ENCODE measurements at places on chromosomes 1 and 21.

DNA sequence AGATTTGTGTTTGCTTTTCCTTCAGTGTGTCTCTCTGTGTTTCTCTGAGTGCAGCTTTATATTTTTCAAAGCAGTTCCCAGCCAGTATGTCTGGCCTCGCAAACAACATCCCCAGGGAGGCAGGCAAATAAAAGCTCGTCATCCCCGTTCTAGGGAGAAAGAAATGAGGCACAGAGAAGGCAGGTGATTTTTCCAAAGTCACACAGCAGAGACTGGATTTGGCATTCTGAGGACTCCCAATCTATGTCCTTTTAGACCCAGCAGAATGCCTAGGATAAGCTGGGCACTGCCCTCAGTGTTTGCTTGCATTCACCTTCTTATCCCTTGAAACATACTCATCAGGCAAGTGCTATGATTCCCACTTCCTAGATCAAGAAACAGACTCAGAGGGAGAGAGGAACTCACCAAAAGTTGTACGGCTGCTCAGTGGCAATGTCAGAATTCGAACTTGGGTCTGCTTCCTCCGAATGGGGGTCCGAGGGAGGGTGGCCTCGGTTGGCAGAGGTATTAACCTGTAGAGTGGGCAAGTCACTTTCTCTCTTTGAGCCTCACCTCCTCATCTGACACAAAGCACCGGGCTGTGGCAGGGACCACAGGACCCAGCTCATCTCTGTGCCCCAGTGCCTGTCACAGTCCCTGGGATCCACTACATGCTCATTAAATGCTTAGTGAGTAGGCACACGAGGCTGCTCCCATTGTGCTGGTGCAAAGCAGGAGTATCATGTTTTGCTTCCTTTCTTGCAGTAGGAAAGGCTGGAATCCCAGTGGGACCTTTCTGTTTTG, 4.2 kb downstream of the RAP1GAP start:
- DNase-seq: no peak

- DNase-seq: no peak
Observed at GRCh38 chr21:24628046-24628445, 979.2 kb downstream of the MRPL39 start.

DNA sequence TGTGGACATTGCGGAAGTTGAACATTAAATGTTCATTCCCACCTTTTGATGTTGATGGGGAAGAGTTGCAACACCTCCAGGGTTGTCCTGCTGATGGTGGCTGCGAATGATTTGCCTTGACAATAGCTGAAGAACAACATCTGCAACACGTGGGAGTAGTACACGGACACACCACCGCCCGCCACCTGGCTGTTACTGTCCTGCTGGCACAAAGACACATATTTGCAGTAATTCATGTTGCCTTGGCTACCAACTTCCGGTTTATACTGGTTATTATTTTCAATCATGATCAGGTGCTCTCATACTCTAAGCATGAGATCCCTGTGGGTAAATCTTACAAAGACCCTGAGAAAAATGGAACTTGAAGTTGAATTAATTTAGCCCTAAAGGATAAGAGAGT, 55.2 kb downstream of the UBR4 start:
- no peak for DNase-seq

- DNase-seq: no peak
Observed at GRCh38 chr1:206415942-206416341, 54.3 kb upstream of the IKBKE start.

GRCh38 chr1:2990376-2991115, 30.7 kb upstream of the ACTRT2 start:
- no peak for DNase-seq
